ENCODE measurements at places on chromosomes 2 and 18.

GRCh38 chr2:160940699-160941098, 219.5 kb upstream of the TANK start:
- DNase-seq, result no peak

GRCh38 chr2:235512699-235513053, 18.8 kb downstream of the AGAP1 start:
- no peak for DNase-seq

- no peak for DNase-seq
Observed at GRCh38 chr2:116162395-116162794, 1652.1 kb upstream of the DDX18 start.

DNA sequence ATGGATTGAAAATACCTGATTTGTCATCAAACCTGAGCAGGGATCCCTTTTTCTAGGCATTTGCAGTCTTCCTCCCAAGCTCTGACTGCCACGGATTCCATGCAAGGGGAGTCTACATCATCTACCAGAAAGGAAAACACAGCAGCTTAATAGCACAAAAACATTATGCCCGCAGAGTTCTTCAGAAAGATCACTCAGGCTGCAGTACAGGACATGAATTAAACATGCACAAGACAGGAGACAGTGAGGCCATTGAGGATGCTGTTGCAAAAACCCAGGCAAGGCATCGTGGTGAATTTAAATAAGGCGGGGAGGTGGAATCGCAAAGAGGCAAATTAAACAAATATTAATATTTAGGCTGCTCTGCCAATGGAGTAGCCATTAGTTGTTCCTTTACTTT, 88.5 kb downstream of the MRPS9 start:
- DNase-seq, result no peak

DNA sequence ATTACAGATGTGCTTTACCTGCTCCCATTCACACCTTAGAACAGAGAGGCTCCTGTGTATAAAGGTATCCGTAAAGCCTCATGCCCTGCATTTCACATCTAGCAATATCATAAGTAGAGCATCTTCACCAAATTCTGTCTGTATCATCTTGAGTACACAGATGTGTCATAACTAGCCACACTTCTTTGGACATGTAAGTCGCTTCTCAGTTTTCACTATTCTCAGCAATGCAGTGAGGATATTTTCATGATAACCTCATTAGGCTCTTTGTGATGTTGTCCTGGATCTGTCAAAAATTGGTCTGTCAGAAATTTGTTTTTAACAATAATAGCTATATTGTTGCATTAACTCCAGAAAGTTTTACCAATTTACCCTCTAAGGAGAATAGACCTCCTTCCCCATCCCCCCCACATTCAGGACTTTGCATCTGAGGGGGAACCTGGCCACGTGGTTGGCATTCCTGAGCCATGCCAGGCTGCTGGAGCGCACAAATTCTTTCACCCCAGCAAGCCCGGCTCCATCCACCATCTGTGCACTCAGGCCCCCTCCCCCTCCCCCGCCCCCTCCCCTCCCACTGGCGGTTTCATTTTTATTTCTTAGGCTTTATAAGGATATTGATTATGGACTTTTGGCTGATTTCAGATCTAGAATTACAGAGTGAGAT, 34.1 kb downstream of the AGAP1 start:
- DNase-seq, result no peak

GRCh38 chr2:241393524-241394196, 37.6 kb downstream of the FARP2 start:
- no peak for DNase-seq

DNA sequence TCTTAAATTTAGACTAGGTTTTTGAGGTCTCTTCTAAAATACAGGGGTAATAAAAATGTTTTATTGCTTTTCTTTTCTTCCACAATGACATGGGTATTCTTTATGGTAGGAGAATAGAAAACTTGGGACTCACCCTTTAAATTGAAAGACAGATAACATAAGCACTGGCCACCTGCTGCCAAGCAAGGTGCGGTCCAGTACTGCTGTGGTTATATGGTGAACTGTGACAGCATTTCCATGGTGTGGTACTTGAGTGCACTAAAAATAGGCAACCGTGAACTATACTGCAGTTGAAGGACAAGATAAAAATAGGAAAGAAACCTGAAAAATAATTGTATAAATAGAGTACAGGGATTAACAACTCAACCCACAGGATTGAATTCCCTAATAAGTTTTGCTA, 54.4 kb upstream of the GRB14 start:
- DNase-seq, result no peak
